ENCODE measurements at places on chromosomes 7 and 10. TPM values are rescaled to one million over a fixed set of nuclear protein-coding genes. Genes with fewer than 3 reads are reported as not detected.
A peak's percentile ranks its signal among the peaks of the same experiment; 100 is the strongest.

DNA sequence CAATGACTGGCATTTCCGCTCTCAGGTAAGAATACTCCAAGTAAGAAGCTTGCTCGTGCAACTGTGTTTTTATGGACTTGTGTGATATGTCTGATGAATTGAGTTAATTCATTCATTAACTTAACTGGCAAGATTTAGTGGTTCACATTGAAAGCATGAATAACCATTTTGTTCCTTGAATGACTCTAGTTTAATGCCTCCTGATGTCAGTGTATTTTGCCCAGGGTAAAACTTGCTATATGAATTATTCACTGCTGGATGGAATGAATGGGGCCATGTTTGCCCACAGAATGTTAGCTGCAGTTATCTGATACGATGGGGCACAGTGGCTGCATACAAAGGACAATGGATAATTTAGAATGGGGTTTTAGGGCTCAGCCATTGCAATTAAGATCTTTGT lies 124.1 kb downstream of the ZNF365 start:
- H3K36me3 ChIP-seq = no peaks in the 10 kb centered on the region
- DNase-seq = no peak
- no peaks in the 10 kb centered on the region for H3K4me1 ChIP-seq
- peaks cover 36% of the 10 kb centered on the region for H3K27me3 ChIP-seq
- H3K4me3 ChIP-seq = no peak overlapping the region

Gene CDK6
- 274 TPM for total RNA-seq

- H3K4me1 ChIP-seq = peaks cover 2% of the 10 kb centered on the region
- no peak overlapping the region for H3K27ac ChIP-seq
- H3K4me3 ChIP-seq = no peak overlapping the region
- H3K36me3 ChIP-seq = no peaks in the 10 kb centered on the region
- H3K27me3 ChIP-seq = no peaks in the 10 kb centered on the region
These were observed 5.0 kb downstream of the CALD1 start for GRCh38 chr7:134784251-134785049.

DNA sequence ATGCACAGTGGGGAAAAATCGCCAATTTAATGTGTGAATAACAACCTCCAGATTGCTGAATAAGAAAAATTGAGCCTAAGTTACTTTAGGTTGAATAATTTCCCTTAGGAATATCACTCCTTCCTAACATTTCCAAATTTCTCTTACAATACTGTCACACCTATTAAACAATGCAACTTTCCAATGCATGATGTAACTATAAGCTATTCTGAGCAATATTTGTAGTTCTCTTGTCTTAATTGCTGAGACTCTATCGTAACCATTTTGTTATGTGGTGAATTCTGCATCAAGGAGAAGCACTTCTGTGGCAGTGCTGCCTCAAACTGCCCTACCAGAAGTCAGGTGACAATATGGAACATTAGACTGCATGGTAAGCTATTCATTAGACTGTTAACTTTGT lies 386.7 kb upstream of the LRRN3 start:
- no peaks in the 10 kb centered on the region for H3K27me3 ChIP-seq
- DNase-seq = no peak
- no peak overlapping the region for H3K27ac ChIP-seq
- no peaks in the 10 kb centered on the region for H3K4me1 ChIP-seq
- H3K4me3 ChIP-seq = no peak overlapping the region
- H3K36me3 ChIP-seq = no peaks in the 10 kb centered on the region

- H3K27ac ChIP-seq = no peak overlapping the region
- no peaks in the 10 kb centered on the region for H3K36me3 ChIP-seq
- no peak overlapping the region for H3K4me3 ChIP-seq
- no peaks in the 10 kb centered on the region for H3K4me1 ChIP-seq
- H3K27me3 ChIP-seq = peaks cover 10% of the 10 kb centered on the region
These were observed 846 bp downstream of the MRLN start for GRCh38 chr10:59752278-59752940.

- peaks cover 25% of the 10 kb centered on the region for H3K4me1 ChIP-seq
- H3K27me3 ChIP-seq = peaks cover 4% of the 10 kb centered on the region
- peak overlapping the region; percentile 83 for H3K27ac ChIP-seq
- DNase-seq = peak; percentile 61
These were observed 534.3 kb downstream of the PARD3 start for GRCh38 chr10:34280599-34281374.

GRCh38 chr10:28619455-28619854 lies 57.9 kb upstream of the BAMBI start:
- DNase-seq = peak; percentile 35
- H3K27ac ChIP-seq = no peak overlapping the region
- H3K27me3 ChIP-seq = no peaks in the 10 kb centered on the region
- H3K36me3 ChIP-seq = peaks cover 44% of the 10 kb centered on the region

Gene SPDYE5
- total RNA-seq = not detected

DNA sequence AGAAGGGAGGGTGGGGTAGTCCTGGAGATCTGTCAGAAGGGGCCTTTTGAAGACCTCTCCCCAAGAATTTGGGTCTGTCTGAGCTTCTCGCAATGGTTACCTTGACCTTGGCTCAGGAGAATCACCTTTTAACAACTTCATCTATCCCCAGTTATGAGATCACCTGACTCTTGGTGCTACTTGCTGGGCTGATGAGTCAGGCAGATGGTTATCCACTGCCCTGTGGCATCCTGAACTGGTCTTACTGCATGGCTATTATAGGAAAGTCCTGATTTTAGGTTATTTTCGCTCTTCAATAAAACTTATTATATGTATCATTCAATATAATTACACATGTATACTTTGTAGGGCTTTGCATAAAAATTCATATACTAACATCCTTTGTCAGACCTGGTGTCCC lies 274.7 kb downstream of the GFRA1 start:
- no peak for DNase-seq
- no peak overlapping the region for H3K4me3 ChIP-seq
- H3K27ac ChIP-seq = no peak overlapping the region
- H3K36me3 ChIP-seq = no peaks in the 10 kb centered on the region

DNA sequence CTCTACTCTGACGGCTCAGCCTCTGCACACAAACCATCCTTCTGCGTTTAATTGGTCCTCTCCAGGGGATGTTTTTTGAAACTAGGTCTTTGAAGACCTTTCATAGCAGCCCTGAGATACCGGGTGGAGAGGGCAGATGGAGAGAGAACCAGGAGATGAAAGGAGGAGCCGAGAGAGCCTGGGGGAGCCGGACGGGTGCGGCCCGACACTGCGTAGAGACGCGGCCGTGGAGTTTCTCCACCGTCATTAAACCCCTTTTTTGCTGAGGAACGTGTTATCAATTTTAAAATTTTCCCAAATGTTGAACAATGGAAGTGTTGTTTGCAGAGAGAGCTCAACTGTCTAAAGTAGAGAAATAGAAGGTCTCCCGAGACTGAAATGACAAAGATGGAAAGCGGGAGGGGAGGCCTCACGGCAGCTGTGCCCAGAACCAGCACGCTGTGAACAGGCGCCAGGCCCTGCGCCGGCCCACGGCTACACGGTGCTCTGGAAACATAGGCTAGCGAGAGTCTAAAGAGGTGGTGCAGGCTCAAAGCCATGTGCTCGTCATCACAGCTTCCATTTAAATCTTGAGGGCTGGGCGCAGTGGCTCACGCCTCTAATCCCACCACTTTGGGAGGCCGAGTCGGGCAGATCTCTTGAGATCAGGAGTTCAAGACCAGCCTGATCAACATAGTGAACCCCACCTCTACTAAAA lies 307.0 kb downstream of the PTPRN2 start:
- H3K4me3 ChIP-seq = no peak overlapping the region
- DNase-seq = no peak
- no peaks in the 10 kb centered on the region for H3K36me3 ChIP-seq
- H3K27me3 ChIP-seq = no peaks in the 10 kb centered on the region
- H3K4me1 ChIP-seq = no peaks in the 10 kb centered on the region
- no peak overlapping the region for H3K27ac ChIP-seq

Gene SPDYE2
- not detected for total RNA-seq

Gene CDHR3
- 1.0 TPM for total RNA-seq

DNA sequence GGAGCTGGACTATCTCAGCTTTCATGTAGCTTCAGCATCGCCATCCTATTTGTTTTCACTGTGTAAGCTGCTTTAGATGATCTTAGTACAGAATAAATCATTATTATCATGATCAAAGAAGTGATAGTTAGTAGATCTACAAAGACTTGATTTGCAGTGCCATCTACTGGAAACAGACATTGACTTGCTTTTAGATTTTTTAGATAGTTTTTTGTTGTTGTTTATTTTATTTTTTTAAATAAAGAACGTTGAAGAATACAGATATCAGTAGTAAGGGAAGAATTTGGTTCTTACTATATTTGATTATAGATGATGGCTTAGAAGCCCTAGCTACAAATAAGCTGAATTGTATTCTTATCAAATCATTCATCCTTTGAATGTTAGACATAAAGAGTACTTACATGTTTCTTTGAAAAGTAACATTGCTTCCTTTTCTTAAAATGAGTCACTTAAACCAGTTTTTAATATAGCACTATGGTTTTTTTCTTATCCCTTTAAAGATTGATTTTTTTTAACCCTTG lies 6.3 kb upstream of the SFMBT2 start:
- no peaks in the 10 kb centered on the region for H3K36me3 ChIP-seq
- peaks cover 27% of the 10 kb centered on the region for H3K4me1 ChIP-seq
- peak; percentile 64 for DNase-seq
- H3K27ac ChIP-seq = no peak overlapping the region
- no peak overlapping the region for H3K4me3 ChIP-seq
- H3K27me3 ChIP-seq = peaks cover 30% of the 10 kb centered on the region

- H3K36me3 ChIP-seq = no peaks in the 10 kb centered on the region
- DNase-seq = no peak
- no peaks in the 10 kb centered on the region for H3K27me3 ChIP-seq
These were observed 90.7 kb downstream of the DGKI start for GRCh38 chr7:137755846-137756651.

GRCh38 chr7:101166648-101166908 lies 1.2 kb upstream of the VGF start:
- H3K27me3 ChIP-seq = peaks cover 69% of the 10 kb centered on the region
- peaks cover 1% of the 10 kb centered on the region for H3K36me3 ChIP-seq
- H3K4me3 ChIP-seq = peak overlapping the region; percentile 92
- H3K4me1 ChIP-seq = peaks cover 58% of the 10 kb centered on the region
- no peak for DNase-seq

DNA sequence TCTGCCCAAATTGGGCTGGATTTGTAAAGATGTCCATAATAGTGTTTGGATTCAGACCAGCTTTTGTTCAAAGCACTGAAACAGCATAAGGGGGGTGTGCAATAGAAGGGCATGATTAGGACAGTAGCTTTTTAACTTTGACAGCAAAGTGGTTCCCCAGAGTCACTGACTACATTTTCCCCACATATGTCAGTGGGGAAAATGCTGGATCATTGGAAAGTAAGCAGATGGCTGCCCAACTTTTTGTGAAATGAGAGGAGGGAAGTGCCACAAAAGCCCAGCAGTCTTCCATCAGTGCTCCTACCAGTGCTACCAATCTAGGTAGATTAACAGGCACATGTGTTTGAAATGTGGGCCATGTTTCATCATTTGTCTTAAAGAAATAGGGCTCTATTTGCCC lies 162.8 kb downstream of the FZD1 start:
- no peak overlapping the region for H3K4me3 ChIP-seq
- DNase-seq = no peak
- H3K4me1 ChIP-seq = no peaks in the 10 kb centered on the region
- peaks cover 2% of the 10 kb centered on the region for H3K27me3 ChIP-seq

All from activated CD4-positive, alpha-beta T cell treated with anti-CD3 and anti-CD28 coated beads, Interleukin-2, amount 10 ng/mL, durations not matched to agents 24 days and 14 days (primary cell).